GM18507 (cell line): ENCODE measurements at places on chromosomes 6 and 20.

- DNase-seq = peak; percentile 23
Observed at GRCh38 chr6:43338243-43338642, 29.6 kb upstream of the CRIP3 start.

GRCh38 chr6:40253420-40253819 is 319.2 kb upstream of the MOCS1 start:
- no peak for DNase-seq

DNA sequence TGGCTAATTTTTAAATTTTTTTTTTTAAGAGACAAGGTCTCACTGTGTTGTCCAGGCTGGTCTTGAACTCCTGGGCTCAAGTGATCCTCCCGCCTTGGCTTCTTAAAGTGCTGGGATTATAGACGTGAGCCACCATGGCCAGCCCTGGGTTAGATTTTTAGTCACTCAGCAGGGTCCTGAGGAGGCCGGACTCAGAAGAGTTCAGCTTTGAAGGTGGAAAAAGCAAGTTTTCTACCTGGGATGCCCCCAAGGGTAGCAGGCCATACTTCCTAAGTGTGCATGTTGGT is 44.2 kb downstream of the FGD2 start:
- no peak for DNase-seq

DNA sequence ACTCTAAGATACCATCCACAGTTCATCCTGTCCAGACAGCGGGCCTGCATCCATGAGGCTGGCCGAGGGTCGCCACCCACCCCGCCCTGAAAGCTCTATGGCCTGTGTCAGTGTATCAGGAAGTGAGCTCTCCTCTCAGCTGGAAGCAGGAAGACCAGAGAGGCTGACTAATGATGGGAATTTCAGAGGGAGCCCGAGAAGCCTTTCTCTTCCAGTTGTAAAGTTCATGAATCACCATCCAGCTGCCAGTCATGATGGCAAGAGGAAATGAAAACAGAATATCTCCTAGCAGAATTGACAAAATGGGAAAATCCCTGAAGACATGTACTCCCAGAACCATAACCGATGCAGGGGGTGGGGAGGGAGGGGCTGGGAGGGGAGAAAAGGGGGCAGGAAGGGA is 109.6 kb upstream of the RPS6KA2 start:
- no peak for DNase-seq

DNA sequence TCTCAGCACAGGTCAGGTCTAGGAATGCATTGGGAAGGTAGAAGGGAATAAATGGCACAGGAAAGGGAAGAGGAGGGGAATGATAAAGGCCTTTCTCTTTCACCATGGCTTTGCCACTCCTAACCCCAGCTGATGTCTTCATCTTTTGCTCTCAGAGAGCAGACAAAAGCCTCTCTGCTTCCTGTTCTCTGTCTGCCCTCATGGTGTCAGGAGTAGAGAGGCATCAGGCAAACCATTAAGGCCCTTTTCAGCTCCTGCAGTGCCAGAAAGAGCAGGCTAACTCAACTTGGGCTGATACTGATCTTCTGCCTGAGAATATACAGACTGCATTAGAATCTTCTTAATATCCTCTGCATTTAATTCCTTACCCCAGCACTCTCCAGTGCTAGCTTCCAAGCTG is 48.0 kb upstream of the STXBP5 start:
- DNase-seq = no peak

DNA sequence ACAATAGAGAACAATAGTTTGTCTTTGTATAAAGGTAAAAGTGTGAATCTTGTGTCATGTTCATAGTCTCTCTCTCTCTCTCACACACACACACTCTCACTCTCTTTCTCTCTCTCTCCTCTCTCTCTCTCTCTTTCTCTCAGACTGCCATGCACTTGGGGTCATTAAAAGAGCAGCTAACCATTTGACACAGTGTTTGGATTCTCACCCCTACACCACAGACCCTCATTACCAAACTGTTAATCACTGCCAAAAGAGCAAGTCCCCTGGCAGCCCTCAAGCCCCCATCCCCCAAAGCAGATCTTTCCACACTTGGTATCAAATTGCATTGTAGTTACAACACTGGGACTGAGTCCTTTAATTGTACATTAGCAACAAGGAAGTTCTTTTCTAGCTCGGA is 305.8 kb upstream of the RSPO3 start:
- no peak for DNase-seq

- no peak for DNase-seq
Observed at GRCh38 chr6:42935322-42935721, 6.0 kb downstream of the CNPY3 start.

- no peak for DNase-seq
Observed at GRCh38 chr6:5943591-5943990, 63.1 kb downstream of the NRN1 start.

DNA sequence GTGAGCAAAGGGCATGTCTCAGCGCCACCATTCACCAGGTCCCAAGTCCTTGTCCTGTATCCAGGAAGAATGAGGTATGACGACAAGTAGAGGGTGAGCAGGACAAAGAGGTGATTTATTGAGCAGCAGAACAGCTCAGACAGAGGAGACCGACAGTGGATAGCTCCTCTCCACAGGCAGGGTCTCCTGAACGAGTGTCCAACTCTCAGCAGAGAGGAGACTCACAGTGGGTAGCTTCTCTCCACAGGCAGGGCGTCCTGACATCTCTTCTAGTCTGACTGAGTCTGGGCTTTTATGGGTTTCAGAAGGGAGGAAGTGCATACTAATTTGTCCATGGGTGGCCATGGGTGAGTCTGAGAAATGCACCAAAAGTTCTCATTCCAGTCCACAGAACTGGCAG is 204.7 kb downstream of the ANKRD60 start:
- DNase-seq = no peak

DNA sequence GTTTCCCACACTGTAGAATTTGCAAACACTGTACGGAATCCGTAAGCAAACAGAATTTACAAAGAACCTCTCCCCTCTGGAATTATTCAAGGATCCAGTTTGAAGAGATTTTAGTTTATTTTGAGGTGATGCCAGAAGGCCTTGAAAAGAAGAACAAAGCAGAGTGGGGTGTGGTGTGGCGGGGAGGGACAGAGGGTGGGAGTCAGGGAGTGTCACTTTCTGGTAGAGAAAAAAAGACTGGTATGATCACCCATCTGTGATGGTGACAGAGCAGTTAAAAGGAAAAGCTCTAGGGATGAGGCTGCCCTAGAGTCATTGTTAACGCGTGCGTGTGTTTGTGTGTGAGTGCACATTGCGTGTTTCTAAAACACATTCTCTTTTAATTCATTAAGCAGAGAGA is 97.0 kb upstream of the F13A1 start:
- DNase-seq = no peak

- no peak for DNase-seq
Observed at GRCh38 chr6:168243812-168244376, 75.7 kb downstream of the DACT2 start.

GRCh38 chr6:160041608-160042007 is 72.7 kb downstream of the IGF2R start:
- DNase-seq = no peak

DNA sequence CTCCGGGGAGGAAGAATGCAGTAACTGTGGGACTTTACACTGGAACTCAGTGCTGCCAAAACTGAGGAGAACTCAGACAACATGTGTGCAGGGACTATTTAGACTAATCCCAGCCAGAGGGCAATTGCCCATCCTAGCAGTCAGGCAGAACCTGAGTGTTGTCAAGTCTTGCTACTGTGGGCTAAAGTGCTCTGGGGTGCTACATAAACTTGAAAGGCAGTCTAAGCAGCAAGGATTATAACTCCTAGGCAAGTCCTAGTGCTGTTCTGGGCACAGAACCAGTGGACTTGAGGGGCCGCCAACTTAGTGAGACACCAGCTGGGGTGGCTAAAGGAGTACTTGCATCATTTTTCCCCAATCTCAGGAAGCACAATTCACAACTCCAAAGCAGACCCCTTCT is 363.8 kb upstream of the PTCHD4 start:
- no peak for DNase-seq

GRCh38 chr20:59451641-59452040 is 151.2 kb downstream of the EDN3 start:
- no peak for DNase-seq

GRCh38 chr6:26312096-26312463 is 52.9 kb upstream of the BTN3A2 start:
- no peak for DNase-seq

DNA sequence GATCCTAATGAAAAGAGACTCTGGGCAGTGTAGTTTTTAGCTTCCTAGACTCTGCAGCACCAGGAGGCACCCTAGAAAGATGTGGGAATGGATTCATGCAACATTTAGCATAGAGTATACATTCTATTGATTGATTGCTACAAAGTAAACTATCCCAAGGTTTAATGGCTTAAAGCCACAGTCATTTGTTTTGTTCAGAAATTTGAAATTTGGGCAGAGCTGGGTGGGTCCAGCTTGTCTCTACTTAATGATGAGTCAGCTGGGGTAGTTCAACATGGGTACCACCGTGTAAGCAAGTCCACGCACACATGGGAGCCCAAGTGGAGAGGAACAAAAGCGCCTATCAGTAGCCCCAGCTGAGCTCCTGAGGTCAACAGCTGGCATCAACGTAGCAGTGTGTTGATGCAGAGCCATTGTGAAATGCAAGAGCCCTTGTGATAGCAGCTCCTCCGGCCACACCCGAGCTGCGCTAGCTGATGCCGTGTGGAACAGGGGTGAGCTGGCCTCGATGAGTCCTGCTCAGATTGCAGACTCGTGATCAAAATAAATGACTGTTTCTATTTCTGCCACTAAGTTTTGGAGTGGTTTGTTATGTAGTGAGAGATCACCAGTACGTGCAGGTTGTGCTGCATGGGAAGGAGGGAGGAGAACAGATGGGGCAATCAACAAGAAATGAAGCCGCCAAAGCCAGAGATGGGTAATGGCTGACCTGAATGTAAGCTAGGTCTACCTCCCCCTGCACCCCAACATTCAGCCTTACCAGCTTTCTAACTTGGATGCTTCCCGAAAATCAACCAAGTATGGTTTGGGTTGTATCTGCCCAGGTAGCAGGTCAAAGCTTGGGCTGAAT is 45.7 kb upstream of the TRAF3IP2 start:
- DNase-seq = no peak
